Left kidney (tissue), 8 donors: ENCODE measurements at places on chromosomes 4 and X. TPM values are rescaled to one million over a fixed set of nuclear protein-coding genes. Genes with fewer than 3 reads are reported as not detected.

The FANCB gene
- 5.5 TPM for polyA plus RNA-seq

The ADAMTS3 gene
- polyA plus RNA-seq, result 15.7 TPM

- peak; percentile 61 for DNase-seq
Measured at GRCh38 chr4:147096667-147097604, 151.3 kb upstream of the TTC29 start.

DNA sequence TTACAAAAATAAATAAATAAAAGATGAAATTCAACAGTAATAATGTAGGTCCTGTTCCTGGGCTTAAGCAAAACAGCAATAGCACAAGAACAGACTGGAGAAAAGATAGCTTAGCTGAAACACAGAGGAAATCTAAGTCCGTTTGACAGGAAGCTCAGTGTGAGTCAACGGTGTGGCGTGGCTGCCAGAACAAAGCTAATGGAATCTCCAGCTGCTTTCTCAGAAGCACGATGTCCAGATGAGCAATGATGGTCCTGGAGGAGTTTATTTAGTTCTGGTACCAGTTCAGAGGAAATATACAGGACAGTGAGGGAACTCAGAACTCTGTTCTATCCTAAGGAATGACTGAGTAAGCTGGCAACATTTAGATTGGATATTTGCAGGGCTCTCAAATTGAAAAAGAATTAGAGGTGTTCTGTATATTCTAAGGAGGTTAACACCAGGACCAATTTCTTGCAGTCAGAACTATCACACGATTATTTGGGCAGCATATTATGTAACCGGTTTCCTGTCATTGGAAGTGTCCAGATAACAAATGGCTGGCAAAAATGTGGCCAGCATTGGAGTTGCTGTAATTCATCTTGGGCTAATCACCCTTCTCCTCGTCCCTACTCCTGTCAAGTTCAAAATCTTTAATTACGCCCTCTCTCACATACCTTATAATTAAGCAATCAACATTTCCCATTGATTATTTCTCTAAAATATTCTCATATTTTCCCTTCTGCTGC, 12.7 kb downstream of the GAB3 start:
- DNase-seq, result no peak

- DNase-seq, result no peak
Measured at GRCh38 chrX:154125391-154126040, 18.5 kb upstream of the OPN1LW start.

DNA sequence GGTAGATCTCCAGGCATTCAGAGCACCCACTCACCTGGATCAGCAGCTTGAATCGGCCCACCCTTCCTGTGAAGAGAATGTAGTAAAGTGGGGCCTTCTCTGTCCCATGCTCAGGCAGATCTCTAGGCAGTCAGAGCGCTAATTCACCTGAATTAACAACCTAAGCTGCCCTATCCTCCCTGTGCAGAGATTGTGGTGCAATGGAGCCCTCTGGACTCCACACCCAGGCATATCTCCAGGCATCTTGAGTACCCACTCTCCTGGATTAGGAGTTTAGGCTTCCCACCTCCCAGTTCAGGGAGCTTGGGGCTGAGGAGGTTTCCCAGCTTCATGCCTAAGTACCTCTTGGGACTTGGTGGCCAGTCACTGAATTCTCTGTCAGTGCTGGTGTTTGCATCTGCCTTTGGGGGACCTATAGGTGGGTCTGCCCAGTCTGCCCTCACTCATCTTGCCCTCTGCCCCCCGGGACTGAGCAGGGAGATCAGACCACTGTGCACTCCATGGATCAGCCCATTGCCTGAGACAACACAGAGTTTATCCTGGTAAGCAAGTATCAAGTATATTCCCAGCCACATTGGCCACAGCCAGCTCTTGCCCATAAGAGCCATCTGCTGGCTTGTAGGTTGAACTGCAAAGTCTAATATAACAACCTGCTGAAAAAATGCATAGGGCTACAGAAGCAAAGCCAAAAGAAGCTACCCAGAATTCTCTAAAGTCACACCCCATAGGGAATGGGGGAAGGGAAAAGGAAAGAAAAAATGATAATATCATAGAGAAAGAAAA, 372.9 kb downstream of the KLHL13 start:
- no peak for DNase-seq

DNA sequence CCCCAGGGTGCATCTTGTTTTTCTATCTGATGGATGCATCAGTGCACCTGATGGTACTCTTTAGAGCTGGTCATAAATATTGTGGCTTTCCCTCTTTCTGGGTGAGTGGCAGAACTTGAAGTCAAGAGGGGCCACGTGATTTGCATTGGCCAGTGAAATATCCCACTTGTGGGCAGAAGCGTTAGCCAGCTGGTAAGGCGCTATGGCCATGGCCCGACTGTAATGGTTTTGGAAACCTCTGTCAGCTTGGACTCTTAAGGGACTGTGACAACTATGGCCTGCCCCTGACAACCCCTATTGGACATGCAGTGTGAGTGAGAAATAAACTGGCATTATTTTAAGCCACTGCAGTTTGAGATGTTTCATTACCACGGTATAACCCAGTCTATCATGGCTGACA, 72.8 kb downstream of the SEL1L3 start:
- no peak for DNase-seq
